ENCODE measurements at places on chromosomes 1 and 21.

GRCh38 chr21:46392921-46393320 is 65.8 kb upstream of the DIP2A start:
- no peak for DNase-seq

DNA sequence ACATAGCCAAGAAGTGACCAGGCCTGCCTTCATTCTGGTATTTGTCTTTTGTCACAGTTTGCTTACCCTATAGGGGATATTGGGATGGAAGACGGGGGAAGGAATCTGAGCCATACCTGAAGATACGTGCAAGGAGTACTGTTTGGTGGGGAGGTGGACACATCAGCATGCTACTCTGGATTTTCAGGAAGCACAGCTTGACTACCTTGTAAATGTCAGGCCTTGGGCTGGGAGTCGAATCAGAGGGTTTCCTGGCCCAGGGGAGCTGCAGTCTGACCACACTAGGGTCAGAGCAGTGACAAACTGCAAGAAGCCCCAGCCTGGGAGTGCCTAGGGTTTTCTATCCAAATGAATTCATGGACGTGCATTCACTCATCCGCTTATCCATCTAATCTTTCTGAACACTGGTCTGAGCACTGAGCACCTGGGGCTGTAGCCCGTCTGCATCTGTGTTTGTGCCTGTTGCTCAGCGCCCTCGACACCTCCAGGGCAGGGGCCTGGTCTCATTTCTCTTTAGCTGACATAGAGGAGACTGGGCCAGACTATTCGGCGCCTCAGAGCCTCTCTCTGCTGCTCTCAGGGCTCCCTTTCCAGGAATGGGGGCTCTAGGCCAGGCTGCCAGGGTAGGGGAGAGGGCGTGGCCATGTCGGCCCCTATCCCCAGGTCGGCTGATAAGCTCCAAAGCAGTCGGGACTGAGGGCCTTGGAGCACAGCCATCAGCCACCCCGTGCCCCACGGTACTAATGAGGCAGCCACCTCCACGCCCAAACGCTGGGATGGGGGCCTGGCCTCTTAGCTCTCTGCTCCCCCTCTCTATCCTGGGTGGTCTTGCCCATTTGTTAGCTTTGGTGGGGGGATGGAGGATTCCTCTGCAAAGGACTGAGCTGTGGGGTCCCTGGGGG is 47.0 kb upstream of the SLC2A1 start:
- DNase-seq = no peak

GRCh38 chr21:41597227-41597626 is 89.3 kb upstream of the TMPRSS2 start:
- no peak for DNase-seq

- no peak for DNase-seq
These were observed 110.4 kb downstream of the PTPRC start for GRCh38 chr1:198749279-198749678.

DNA sequence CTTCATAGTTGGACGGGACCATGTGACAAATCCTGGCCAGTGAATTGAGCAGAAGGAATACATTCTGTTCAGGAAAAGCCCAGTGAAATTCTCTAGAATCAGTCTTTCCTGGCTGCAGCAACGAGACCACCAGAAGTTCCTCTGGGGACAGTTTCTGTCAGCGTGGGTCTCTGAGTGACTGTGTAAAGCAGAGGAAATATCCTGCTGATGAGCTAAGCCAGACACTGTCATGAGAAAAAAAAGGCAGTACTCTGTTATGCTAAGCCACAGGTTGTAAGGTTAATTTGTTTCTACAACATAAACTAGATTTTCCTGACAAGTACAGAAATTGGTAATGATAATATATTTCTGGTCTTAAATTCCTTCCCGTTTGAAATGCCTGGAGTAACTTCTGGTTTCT is 664.4 kb downstream of the LMO4 start:
- no peak for DNase-seq

GRCh38 chr1:6600410-6601048 is 2.1 kb downstream of the KLHL21 start:
- DNase-seq = no peak

DNA sequence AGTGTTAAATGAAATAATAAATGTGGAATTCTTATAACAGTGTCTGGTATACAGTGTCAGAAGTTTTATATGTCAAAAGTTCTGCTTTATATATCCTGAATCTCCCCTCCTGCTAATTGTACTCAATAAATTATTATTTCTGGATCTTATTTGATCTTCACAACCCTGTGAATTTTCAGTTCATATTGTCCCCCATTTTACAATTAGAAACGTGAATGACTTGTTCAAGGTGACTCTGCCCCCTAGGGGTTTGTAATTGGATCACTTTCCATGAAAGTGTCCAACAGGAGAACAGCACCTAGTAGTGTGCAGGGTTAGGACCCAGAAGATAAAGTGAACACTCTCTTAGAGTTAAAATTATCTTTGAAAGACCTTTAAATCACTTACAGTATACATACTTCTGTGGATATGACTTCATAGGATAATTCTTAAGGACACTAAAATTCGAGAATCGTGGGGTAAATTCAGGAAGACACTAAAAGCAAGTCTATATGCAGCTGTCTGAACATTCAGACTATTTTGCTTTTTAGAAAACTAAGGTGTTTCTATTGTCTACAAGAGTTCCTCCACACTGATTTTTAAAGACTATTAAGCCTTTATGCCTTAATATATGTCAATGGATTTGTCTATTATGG is 4.5 kb upstream of the DDR2 start:
- no peak for DNase-seq

- DNase-seq = no peak
These were observed 351 bp downstream of the MIXL1 start for GRCh38 chr1:226223786-226224244.

DNA sequence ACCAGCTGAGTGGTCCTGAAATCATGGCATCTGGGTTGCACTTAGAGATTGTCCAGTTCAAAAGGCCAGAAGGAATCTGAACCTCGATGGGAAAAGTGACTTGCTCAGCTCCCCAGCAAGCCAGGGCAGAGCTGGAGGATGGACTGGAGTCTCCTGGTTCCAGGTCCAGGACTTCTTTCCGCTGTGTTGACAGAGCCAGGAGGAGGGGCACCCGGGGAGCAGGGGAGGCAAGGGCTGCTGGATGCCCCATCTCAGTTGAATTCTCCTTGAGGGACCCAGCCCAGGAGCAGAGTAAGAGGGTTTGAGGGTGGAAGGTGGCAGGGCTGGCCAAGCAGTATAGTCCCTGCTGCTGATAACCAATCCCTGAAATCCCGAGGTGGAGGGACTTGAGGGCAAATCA is 2.4 kb upstream of the ALPL start:
- no peak for DNase-seq

DNA sequence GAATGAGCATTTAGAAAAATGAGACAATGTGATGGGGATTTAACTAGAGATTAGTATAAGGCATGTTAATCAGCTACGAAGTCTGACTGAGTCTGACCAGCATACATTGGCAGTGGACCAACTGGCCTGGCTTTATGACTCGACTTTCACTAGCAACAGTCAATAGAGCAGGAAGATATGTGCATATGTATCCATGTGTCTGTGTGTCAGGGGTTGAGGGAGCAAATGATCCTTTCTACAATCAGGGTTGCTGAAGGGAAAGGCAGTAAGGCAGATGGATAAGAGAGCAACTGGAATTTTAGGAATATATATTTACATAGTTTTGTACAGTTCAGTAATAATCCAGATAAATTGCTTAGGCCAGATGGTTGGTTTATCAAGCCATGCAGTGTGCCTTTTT is 645.6 kb downstream of the PLA2G4A start:
- DNase-seq = no peak

DNA sequence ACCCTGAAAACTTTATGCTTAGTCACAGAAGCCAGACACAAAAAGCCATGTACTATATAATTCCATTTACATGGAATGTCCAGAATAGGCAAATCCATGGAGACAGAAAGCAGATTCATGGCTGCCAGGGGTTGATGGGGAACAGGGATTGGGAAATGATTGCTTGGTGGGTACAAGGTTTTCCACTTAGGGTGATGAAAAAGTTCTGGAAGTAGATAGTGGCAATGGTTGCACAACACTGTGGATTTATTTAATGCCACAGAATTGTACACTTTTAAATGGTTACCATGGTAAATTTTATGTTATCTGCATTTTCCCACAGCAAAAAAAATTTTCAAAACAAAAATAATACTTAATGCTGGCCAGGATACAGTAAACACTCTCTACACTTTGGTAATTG is 40.6 kb downstream of the ENAH start:
- no peak for DNase-seq

GRCh38 chr1:107649023-107649422 is 316.0 kb downstream of the VAV3 start:
- DNase-seq = no peak

DNA sequence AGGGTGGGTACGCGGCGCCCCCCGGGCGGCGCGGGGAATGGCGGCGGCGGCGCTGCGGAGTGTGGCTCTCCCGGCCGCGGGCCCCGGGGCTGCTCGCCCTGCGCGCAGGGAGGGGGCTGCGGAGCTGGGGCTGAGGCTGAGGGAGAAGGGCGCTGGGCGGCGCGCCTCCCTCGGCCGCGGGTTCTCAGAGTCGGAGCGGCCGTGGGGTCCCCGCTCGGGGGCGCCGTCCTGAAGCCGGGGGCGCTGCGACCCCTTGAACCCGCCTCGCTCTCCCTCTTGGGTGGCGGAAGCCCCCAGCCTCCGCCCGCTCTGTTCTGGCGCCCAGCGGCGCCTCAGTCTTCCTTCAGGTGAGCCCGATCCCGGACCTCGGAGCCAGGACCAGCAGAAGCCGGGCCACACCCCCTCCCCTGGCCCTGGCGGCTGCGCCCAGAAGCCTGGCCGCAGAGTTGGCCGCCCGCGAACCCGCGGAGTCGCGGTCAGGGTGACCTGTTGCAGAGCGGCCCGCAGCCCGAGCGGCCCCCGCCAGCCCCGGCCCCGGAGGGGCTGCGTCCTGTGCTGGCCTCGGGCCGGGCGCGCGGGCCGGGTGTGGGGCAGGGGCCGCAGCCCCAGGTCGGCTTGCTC is 532 bp downstream of the RALGPS2 start:
- peak; percentile 32 for DNase-seq

DNA sequence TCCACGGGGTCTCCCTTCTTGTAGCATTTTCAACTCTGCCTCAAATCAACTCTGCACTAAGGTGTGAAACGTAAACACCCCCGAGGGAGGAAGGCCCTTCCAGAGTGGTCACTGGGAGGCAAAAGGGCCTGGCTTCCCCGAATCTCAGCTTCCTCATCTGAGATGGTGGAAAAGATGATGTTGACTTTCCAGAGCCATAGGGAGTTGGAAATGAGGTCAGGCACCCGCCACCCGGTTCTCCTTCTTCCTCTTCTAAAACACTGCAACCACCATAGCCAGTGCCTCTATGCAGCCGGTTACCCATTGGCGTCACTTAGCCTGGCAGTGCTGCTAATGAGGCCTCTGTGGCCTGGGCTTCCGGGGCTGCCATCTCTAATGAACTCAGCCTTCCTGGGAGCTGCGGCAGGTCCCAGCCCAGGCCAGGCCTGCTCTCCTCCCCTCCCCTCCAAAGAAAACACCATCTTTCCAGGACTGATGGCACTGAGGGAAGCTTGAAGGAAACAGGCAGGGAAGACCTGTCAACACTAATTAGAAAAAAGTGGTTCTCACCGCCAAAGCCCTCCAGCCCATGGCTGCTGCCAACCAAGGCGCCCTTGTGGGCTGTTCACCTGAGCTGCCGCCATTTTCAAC is 175.0 kb downstream of the KAZN start:
- DNase-seq = no peak

GRCh38 chr1:119718409-119718808 is 6.7 kb downstream of the PHGDH start:
- no peak for DNase-seq

- no peak for DNase-seq
These were observed 118.8 kb downstream of the SIPA1L2 start for GRCh38 chr1:232511172-232511571.

DNA sequence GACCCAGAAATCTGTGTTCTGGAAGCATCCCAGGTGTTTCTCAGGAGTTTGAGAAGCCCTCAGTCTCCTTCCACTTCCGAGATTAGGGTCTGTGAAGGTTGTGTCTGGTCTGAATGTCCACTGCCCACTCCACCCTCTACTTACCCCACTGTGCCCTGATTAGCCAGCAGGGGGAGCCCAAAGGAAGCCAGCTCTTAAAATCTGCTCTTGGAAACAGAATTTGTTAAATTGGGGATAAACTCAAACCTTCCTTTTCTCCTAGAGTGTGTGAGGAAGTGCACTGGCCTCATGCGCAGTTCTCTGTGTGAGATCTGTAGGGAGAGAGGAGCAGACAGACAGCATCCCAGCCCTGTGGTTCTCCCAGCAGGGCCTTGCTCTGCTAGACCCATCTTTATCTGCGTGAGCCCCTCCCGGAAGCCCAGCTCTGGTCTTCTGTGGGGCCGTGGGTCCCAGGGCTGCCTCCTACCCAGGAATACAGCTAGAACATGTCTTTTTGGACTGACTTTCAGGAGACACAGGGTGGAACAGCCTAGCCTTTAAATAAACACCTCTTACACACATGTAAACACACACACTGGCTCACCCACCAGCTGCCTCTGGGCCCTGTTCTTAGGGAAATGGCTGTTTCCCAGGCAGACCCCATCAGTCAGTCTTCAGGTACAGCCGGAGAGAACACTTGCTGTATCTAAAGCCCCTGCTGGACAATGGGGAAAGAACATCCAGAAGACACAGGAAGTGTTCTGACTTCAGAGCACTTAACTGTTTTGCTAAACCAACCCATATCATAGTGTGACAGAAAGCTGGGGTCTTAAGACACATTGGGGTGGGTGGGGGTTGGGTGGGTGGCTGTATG is 52.2 kb downstream of the SMYD2 start:
- peak; percentile 42 for DNase-seq

GRCh38 chr1:94654031-94654430 is 112.5 kb upstream of the F3 start:
- DNase-seq = no peak

GRCh38 chr1:41599912-41600311 is 115.4 kb upstream of the EDN2 start:
- DNase-seq = no peak

GRCh38 chr1:84936116-84936810 is 43.3 kb upstream of the LPAR3 start:
- DNase-seq = peak; percentile 21

- no peak for DNase-seq
These were observed 55.7 kb downstream of the PLEKHA6 start for GRCh38 chr1:204304067-204304466.

DNA sequence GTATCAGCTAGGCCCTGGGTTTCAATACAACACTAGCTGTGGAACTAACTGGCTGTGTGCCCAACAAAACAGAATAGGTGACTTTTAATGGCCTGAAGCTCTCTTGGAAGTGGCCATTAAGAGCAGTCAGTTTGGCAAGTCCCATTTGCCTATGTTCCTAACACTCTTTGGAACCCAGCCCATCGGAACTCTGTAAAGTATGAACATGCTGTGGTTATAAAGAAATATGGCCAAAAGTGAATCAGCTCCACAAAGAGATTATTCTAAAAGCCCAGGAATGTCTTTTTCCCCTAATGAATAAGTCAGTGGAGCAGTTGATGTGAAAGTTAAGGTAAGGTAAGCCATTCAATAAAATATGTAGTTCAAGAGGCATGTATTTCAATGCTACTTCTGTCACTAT is 223.7 kb upstream of the ADAMTS5 start:
- no peak for DNase-seq

All from CD8-positive, alpha-beta T cell (primary cell).